Mucosa of gallbladder (tissue), 1 donor: ENCODE measurements at places on chromosomes 5 and 9. TPM values are rescaled to one million over a fixed set of nuclear protein-coding genes. Genes with fewer than 3 reads are reported as not detected.

DNA sequence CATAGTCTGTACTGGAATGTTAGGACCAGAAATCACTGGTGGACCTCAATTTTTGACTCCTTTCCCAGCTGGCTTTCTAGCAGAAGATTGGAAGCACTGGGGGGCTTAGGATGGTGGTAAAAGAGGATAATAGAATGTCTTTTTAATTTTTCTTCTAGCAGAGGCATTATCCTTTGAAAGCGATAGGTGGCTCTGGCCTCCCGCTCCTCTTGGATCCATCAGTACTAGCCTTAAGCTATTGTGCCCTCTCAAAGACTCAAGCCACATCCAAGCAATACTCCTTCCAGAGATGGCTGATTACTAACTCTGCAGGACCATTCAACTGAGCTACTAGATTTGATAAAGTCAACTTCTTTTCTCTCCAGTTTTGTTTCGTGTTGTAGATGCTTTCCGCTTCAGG, 610.6 kb downstream of the CDH12 start:
- no peak for DNase-seq

GRCh38 chr5:148209151-148209770, 6.4 kb downstream of the SPINK6 start:
- no peak for DNase-seq

GRCh38 chr5:32297181-32298058, 15.3 kb downstream of the MTMR12 start:
- no peak for DNase-seq

- DNase-seq, result no peak
These were observed 100.8 kb upstream of the RANBP3L start for GRCh38 chr5:36402512-36402906.

GRCh38 chr9:13263511-13263910, 16.0 kb downstream of the MPDZ start:
- no peak for DNase-seq

- DNase-seq, result no peak
These were observed 315.4 kb downstream of the CTNND2 start for GRCh38 chr5:11588803-11589202.

- no peak for DNase-seq
These were observed 762.1 kb upstream of the PTPRD start for GRCh38 chr9:11374926-11375325.

GRCh38 chr5:143934821-143935220, 122.9 kb downstream of the HMHB1 start:
- DNase-seq, result no peak

DNA sequence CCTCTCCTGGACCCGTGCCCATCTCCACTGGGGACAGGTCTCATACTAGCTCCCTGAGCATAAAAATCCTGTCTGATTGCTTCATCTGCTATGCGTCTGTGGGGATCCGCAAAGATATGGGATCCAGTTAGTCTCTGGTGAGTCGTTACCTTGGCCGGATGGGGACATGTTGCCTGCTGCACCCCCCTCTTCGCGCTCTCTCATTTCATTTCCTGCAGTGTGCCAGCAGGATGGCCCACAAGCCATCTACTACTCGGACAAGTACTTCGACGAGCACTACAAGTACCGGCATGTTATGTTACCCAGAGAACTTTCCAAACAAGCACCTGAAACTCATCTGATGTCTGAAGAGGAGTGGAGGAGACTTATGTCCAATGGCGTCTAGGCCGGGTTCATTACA, 17.0 kb upstream of the CEP78 start:
- DNase-seq, result no peak

DNA sequence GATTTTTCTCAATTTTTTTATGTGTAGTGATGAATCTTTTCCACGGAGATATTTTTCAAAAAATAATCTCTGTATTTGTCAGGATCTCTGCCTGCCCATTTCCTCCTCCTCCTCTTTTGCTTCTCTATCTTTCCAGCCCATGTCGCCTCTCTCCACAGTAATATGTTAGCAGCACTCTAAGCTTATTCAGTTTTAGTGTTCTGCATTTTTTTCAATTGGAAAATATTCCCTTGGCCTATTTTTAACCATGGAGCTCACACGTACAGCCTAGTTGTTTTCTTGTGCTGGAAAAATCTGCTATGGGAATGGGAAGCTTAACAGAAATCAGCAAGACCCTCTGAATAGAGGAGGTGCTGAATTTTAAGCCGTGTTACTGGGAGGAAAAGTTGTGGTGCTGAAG, 16.3 kb downstream of the TRPC7 start:
- no peak for DNase-seq

- peak; percentile 55 for DNase-seq
These were observed 8.1 kb downstream of the FAM193B start for GRCh38 chr5:177546258-177546741.

DNA sequence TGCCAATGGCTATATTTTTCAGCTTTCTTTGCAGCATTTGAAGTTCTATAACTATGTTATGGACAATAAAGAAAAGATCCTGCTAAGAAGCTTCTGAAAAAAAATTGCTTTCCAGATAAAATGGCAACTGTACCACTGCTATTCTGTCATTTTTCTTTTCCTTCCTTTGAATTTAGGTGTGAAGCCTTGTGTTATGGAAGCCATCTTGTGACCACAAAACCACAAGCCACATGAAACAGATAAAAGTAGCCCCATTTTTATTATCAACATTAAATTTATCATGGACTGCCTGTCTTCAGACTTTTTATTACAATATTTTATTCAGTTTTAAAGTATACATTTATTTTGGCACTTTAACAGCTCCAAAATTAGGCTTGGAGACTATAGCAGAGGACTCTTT, 289.9 kb upstream of the ACTBL2 start:
- no peak for DNase-seq

- DNase-seq, result no peak
These were observed 8.2 kb downstream of the CAVIN4 start for GRCh38 chr9:100586093-100586492.

- peak; percentile 86 for DNase-seq
These were observed 25.2 kb downstream of the CYFIP2 start for GRCh38 chr5:157290981-157291711.

- DNase-seq, result no peak
These were observed 51.3 kb downstream of the PCSK5 start for GRCh38 chr9:75941577-75942311.

- peak; percentile 85 for DNase-seq
These were observed 167.9 kb downstream of the AUH start for GRCh38 chr9:91193658-91194391.

DNA sequence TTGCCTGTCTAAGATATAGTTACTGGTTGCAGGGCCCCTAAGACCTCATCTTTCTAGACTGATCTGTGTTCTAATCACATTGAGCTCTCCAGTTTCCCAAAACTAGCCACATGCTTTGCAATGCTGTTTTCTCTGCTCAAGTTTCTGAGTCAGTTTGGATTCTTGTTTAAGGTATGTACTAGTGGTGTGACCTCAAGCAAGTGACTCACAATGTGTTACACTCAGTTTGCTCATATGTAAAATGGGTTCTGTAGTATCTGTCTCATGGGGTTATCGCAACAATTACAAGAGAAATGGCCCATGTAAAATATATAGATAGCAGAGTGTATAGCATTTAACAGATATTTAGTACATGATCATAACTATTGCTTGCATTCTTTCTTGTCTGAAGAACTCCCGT, 153.1 kb upstream of the ELL2 start:
- no peak for DNase-seq

DNA sequence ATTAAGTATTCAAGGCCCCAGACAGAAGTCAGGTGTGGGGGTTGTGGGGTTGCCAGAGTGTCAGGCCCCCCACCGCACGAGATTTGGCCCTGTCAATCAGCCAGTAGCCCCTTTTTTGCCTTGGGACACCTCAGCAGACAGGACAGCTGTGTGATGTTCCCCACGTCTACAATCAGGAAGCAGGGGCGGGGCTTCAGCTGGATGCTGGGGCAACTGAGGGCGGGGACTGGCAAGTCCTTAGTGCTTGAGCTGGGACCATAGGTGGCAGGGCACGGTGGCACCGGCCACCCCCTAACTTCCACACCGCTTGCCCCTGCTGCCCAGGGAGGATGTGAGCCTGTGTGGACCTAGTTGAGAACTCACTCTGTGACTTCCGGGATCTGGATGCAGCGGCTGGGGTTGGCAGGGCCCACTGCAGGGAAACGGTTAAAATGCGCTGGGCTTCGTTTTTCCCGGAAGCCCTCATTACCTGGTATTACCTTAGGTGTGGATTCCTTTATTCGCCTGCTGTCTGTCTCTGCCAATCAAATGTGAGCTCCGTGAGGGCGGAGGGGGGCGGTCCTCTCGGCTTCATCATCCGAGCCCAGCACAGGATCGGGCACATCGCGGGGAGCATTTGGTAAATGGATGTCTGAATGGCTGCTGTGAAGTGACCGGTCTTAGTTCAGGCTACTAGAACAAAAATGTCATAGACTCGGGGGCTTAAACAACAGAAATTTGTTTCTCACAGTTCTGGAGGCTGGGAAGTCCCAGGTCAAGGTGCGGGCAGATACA, 7.5 kb upstream of the GTF3C5 start:
- DNase-seq, result no peak

- DNase-seq, result no peak
These were observed 2300.3 kb downstream of the MAT2B start for GRCh38 chr5:165805756-165806155.

DNA sequence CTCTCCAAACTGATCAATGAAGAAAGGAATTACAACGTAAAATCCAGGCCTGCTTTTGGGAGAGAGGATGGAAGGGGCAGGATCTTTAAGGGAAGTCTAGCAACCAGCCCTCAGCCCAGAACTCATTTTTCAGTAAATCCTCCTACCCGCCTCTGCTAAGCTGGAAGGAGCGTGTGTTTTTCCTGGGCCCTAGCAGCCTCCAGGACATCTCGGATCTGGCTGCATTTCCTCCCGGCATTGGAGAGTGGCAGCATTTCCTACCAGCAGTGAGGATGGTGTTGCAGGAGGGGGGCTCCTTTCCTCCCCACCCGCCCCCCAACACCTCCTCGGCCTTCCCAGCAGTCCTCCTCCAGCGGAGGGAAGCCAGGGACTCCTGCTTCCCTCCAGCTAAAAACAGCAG, 54.5 kb downstream of the DCP2 start:
- no peak for DNase-seq

DNA sequence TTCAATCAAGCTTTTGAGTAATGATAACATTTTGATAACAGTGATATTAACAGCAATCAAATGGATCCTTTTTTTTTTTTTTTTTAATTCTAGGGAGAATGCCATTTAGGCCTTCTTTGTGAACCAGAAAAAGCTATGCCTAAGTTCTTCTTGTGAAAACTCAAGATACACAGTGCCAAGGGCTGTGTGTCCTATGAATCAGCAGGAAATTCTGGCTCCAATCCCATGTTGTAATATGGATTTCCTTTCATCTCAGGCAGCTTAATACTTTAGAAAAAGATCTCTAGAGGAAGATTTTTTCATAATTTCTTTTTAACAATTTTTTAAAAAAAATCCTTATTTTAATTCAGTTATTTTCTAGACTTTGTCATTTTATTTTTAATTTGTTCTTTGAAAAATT, 96.1 kb downstream of the NUDT12 start:
- DNase-seq, result no peak

- DNase-seq, result no peak
These were observed 79.8 kb upstream of the MAMDC2 start for GRCh38 chr9:69963803-69964202.

GRCh38 chr9:126754436-126755316, 50.2 kb upstream of the ZBTB43 start:
- DNase-seq, result no peak

- no peak for DNase-seq
These were observed 632.5 kb downstream of the ISL1 start for GRCh38 chr5:52015760-52016159.

GRCh38 chr9:107090218-107090617, 192.9 kb upstream of the RAD23B start:
- no peak for DNase-seq

The FCN2 gene
- total RNA-seq, result 2.6 TPM

The IL3 gene
- total RNA-seq, result not detected

The CCL21 gene
- total RNA-seq, result 30.2 TPM

The FIBCD1 gene
- 6.0 TPM for total RNA-seq

The CAVIN4 gene
- 0.26 TPM for total RNA-seq

The SPINK13 gene
- not detected for total RNA-seq

The SHOC1 gene
- total RNA-seq, result not detected

The GPR21 gene
- 1.9 TPM for total RNA-seq

The TMEM232 gene
- total RNA-seq, result 4.1 TPM
